ENCODE measurements at places on chromosomes 16 and 17.
A peak's percentile ranks its signal among the peaks of the same experiment; 100 is the strongest.

DNA sequence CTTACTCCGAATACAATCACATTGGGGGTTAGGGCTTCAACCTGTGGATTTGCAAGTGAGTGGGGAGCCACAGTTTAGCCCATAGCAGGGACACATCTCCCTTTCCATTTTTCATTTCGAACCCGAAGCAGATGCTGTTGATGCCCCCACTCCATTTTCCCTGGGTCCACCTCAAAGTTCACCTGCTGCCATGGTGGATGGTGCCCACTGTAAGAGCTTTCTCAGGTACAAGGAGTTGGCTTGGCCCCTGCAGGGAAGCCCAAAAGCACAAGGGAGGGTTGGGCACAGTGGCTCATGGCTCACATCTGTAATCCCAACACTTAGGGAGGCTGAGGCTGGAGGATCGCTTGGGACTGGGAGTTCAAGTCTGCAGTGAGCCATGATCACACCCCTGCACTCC, 51.8 kb downstream of the SNX20 start:
- no peak for DNase-seq

GRCh38 chr17:10415161-10415560, 6.6 kb downstream of the MYH8 start:
- DNase-seq: no peak

- no peak for DNase-seq
Measured at GRCh38 chr16:58577141-58577540, 52.5 kb downstream of the CNOT1 start.

DNA sequence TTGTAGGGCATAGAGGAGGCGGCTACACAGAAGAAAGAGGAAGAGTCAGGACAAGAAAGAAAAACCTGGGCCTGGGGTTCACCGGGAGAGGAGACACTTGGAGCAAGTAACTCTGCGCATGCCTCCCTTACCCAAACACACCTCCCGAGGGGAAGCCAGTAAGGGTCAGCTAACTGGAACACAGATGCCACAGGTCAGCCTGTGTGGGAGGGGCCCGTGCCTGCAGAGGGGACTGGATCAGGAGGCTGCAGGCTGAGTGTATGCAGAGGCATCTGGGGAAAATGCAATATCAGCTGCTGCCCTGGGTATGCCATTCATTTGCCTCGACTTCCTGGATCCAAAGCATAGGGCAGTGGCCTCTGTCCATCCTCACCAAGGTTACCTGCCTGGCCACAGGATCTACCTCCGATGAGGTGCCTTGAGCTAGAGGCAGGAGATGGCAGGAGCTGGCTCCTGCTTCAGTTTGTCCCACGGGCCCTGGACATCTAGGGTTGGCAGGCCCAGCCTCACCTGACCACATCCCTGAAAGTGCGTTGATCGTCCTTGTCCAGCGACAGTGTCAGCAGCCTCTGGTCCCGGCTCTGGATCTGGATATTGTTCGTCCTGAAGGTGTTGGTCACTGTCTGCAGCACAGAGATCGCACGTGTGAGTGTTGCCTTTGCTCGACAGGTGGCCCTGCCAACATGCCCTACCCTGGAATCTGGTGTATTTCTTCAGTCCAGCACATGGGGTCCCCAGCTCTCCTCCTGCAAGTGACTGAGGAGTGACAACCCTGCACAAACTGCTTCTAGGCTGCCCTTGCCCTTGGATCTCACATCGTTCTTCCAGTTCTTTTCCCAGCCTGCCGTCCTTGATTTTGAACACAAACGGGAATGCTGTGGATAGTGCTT, 4.6 kb upstream of the MFSD6L start:
- no peak for DNase-seq

DNA sequence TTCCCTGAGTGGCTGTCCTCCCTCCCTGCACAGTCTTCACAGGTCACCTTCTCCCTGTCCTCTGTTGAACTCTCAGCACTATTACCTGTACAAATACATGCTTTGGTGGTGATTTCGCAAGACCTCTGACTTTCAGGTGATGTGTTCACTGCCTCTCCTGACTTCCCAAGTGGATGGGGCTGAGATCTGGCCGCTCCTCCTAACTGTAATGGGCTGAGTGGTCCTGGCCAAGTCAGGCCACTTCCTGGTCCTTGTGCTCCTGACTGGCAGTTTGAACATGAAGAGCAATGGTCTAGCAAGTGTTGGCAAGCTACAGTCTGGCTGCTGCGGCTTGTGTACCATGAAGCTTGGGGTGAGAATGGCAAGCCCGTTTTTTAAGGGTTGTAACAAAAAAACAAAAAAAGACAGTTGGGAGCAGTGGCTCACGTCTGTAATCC, 11.7 kb upstream of the TMED6 start:
- DNase-seq: no peak

DNA sequence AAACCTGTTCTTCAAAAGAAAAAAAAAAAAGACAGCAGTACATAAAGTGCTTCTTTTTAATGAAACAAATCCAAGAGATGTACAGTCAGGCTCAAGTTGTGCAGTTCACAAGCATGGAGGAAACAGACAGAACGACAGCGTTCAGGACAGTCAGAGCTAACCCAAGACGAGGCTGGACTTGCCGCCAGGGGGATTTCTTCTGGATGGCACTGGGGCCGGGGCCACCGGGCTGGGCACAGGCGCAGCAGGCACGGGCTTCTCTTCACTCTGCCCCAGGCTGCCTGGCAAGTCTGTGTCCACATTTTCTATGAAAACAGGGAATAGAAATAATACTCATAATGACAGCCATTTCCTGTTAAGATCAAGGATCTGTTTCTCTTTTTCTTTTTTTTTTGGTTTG, 4.4 kb upstream of the NT5C start:
- no peak for DNase-seq

- no peak for DNase-seq
Measured at GRCh38 chr16:70568601-70569237, 45.1 kb downstream of the SF3B3 start.

DNA sequence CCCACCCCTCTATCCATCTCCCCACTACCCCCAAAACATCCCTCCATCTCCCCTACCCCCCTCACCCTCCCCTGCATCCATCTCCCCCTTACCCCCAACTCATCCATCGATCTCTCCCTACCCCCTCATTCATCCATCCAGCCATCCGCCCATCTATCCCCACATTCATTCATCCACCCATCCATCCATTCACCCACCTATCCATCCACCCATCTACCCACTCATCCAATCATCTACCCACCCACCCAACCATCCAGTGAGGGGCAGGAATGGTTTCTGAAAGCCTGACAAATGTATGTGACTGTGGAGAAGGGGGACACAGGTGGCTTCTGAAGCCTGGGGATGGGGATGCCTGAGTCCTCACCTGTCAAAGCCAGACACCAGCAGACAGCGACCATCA, 8.8 kb upstream of the PAM16 start:
- no peak for DNase-seq

DNA sequence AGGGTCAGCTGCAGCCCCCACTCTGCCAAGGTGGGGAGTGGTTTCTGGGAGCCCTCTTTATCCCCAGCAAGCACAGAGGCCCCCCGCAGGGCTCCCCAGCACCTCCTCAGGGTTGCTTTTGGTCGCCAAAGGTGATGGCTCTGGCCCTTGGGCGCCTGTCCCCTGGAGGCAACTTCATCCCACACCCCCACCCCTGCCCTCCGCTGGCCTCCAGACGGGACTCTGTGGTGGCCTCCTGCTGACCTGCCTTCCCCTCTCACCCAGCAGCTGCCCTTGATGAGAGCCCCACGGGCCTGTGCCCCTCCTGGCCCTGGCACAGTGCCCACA, 7.8 kb upstream of the RHOT2 start:
- DNase-seq: no peak

DNA sequence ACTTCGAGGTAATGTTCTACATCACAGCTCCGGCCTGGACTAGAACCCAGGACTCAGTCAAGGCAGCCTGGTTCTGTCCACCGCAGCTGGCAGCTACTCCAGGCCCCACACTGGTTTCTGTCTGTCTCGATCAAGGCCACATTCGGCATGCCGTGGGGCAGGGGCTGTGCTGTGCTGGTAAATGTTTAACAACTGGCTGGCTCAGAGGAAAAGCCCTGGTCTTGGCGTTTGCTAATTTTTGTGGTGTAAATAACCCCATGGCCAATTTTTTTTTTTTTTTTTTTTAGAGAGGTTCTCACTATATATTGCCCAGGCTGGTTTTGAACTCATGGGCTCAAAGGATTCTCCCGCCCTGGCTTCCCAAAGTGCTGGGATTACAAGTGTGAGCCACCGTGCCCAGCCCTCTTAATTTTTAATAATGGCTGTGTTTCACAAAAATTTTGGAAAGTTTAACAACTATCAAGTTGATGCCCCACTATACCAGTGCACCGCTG, 328 bp upstream of the DRC7 start:
- no peak for DNase-seq

DNA sequence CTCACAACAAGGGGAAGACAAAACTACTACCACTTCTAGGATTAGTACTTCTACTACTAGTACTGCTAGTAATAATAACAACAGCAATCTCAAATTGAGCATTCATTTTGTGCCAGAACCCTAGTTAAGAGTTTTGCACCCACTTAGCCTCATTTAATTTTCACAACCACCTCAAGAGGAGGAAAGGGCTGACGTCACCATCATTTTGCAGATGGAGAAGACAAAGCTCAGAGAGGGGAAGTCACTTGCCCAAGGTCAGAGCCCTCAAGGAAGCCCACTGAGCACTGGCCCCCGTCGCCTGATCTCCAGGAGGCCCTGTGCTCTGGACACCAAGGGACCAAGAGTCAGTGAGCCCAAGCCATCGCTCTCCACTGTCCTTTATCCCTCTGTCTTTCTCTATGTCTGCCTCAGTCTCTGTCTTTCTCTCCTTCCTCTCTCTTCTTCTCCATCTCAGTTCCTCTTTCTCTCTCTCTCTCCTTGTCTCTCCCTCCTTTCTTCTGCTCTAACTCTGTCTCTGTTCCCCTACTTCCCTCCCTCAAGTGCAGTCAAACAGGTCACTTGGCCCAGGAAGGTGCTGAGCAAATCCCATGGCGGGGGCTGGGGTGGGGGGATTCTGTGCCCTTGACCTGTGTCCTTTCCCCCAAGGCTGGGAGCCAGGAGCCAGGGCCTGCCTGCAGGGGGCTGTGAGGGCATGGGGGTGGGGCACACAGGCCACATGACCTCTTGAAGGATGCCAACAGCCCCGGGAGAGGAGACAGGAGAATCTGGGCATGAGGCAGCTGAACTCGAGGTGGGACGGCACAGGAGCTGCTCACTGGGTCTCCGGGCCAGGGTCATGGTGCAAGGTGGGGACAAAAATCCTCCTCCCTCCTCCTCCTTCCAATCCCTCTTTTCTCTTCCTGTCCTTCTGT, 11.2 kb upstream of the NGFR start:
- DNase-seq: no peak

DNA sequence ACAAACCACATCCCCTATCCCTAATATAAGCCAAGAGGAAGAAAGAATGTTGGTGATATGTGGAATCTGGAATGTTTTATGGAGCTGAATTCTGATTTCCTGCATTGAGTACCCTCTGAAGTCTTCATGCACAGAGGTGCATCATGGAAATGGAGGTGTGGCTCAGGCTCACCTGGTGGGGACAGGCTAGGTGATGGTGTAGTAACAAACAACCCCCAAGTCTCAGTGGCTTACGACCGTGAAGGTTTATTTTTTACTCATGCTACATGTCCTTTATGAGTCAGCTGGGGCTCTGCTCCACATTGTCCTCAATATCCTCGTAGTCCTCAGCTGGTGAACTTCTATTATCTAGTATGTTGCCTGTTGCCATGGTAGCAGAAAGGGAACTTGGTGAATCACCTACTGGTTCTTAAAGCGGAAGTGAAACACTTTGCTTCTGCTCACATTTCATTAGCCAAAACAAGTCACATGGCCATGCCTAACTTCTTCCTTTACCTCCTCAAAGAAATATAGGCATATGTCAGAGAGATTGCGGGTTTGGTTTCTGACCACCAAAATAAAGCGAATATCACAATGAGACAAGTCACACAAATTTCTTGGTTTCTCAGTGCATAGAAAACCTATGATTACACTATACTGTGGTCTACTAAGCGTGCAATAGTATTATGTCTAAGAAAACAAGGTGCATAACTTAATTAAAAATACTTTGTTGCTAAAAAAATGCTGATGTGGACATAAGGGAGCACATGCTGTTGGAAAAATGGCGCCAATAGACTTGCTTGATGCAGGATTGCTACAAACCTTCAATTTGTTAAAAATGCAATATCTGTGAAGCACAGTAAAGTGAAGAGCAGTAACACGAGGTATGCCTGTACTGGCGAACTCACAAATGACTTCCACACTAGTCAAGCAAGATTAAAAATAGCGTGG, at the start of gene PMFBP1:
PMFBP1 (minus strand) TSS at position 51 of the 930 bp plus-strand sequence. CDS start 947 bp downstream, outside the sequence.
- DNase-seq: peak; percentile 95

- no peak for DNase-seq
Measured at GRCh38 chr17:43051969-43052368, 26.9 kb downstream of the RND2 start.

GRCh38 chr16:17333229-17333628, 137.5 kb downstream of the XYLT1 start:
- DNase-seq: no peak

DNA sequence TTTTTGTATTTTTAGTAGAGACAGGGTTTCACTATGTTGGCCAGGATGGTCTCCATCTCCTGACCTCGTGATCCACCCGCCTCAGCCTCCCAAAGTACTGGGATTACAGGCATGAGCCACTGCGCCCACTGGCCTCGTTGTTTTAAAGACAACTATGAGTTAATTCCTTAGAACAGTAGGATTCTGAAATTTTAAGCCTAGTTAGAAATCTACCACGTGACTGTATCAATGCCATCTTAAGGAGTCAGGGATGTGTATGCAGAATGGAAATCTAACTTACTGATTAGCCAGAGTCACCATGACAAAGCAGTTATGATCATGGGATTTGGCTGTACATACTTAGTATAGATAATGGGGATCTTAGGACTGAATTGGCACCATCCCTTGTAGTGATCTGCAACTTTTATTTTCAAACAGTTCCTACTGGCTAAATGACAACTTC, 2.8 kb downstream of the CEP20 start:
- DNase-seq: no peak
